CD4-positive, alpha-beta T cell (primary cell): ENCODE measurements at places on chromosomes 1 and 21. TPM values are rescaled to one million over a fixed set of nuclear protein-coding genes. Genes with fewer than 3 reads are reported as not detected.

The THEM5 gene
- not detected for total RNA-seq

The KCNA3 gene
- 118 TPM for total RNA-seq

The RAB4A gene
- 28.7 TPM for total RNA-seq

The UBE2U gene
- not detected for total RNA-seq

DNA sequence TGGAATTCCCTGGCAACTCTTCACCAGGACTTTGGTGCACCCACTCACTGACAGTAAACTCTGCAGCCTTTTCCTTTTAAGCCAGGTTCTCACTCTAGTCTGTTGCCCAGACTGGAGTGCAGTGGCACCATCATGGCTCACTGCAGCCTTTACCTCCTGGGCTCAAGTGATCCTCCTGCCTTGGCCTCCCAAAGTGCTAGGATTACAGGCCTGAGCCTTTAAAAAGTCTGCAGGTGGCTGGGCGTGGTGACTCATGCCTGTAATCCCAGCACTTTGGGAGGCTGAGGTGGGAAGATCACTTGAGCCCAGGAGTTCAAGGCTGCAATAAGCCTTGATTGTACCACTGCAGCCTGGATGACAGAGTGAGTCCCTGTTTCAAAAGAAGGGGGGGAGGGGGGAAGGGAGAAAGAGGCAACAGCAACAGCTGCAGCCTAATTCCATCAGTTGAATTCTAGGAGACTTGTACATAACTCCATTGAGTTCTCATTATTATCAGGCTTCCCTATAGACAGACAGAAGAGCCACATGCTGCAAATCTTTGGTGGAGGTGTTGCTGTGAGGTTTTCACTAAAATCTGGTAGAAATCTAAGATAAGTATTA lies 8.1 kb upstream of the HNRNPR start:
- DNase-seq, result no peak

- no peak for DNase-seq
Observed at GRCh38 chr1:7432900-7433380, 338.2 kb upstream of the VAMP3 start.

GRCh38 chr1:92901699-92902405 lies 59.4 kb downstream of the DIPK1A start:
- no peak for DNase-seq

DNA sequence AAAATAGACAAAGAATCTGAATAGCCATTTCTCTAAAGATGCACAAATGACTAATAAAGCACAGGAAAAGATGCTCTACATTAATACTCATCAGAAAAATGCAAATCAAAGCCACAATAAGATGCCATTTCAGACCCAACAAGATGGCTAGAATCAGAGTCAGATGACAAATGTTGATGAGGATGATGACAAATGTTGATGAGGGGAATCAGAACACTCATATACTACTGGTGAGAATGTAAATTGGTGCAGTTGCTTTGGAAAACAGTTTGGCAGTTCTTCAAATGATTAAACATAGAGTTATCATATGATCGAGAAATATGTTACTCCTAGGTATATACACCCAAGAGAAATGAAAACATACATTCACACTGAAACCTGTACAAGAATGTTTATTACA lies 33.9 kb downstream of the LRRC40 start:
- no peak for DNase-seq

DNA sequence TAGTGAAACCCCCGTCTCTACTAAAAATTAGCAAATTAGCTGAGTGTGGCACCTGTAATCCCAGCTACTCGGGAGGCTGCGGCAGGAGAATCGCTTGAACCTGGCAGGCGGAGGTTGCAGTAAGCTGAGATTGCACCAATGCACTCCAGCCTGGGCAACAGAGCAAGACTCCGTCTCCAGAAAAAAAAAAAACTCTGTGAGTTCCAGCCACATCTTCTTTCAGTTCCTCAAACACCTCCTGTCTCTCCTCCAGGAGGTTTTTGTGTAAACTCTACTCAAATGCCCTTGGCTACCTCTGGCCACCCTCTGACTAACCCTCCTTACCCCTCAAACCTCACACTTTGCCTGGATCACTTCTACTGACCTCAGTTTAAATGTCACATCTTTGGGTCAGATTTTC lies 38.1 kb downstream of the RCSD1 start:
- DNase-seq, result no peak

DNA sequence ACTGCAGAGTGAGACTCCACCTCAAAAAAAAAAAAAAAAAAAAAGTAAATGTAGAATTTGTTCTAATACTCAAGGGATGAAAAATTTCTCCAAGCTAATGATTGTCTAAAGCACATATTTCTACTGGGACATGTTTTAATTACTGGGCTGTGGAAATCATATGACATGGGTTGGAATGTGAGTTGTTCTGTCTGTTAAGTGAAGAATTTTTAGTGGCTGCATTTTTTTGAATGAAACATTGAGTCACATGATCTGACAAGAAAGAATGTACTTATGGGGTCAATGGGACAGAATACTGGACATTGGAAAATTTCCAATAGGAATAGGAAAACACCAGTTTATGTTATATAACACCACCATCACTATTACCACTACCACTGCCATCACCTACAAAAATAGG lies 123.8 kb upstream of the IVNS1ABP start:
- no peak for DNase-seq

DNA sequence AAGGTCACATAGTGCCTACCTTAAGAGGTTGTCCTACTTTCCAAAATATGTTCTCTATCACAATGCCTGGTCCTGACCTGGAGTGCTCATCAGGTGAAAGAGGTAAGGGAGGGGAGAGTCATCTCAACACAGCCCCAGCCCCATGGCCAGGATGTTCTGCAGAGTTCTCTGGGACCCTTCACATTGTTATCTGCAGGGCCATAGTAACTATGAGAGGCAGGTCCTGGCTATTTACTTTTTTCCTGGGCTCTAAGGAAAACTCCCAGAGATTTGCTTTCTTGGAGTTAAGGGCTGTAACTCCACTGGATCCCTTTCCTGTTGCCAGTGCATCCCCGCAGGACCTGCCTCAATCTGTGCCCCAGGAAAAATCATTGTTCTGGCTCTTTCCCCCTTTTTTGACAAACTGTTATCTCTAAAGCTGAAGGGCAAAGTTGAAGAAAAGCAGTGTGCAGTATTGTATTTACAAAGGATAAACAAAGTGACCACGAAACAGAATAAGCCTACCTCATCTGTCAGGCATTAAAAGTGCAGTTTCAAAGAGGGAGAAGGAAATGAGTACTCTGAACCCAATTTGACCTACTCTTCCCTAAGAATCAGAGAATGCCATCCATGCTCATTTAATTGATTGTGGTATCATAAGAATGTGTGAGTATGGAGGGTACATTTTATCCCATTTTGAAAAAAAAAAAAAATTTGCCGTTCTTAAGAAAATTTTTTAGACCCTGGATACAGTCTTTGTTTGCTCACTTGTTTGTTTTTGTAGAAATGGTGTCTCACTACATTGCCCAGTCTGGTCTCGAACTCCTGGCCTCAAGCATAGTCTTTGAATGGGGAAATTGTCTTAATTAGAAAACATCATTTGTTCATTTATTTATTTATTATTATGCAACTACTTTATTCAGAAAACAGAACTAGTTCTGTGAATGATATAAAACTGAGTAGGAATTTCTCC lies 149.6 kb downstream of the RHOU start:
- no peak for DNase-seq

- no peak for DNase-seq
Observed at GRCh38 chr1:36652586-36652985, 169.9 kb upstream of the CSF3R start.

DNA sequence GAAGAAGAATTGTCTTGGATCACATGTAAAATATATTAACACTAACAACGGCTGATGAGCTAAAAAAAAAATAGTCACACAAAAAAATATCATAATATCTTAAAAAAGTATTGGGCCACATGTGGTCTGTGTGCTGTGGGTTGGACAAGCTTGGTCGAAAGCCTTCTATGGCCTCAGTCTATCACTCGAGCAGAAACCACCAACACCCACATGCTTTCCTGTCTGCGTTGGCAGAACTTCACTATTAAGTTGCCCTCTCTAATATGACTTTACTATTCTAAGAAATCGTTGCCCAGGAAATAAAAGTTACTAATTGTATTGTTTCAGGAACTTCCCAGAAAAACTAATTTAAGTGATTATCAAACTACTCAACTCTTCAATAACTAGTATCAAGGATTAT lies 28.2 kb upstream of the ETS2 start:
- no peak for DNase-seq
